Fibroblast of skin of left biceps (primary cell): ENCODE measurements at places on chromosomes 3 and 15.
A peak's percentile ranks its signal among the peaks of the same experiment; 100 is the strongest.

- DNase-seq: no peak
These were observed 44.5 kb downstream of the CMTM7 start for GRCh38 chr3:32435911-32436815.

GRCh38 chr3:67215690-67216089 lies 217.6 kb downstream of the KBTBD8 start:
- no peak for DNase-seq

GRCh38 chr3:13047296-13048165 lies 25.7 kb downstream of the IQSEC1 start:
- DNase-seq: no peak

DNA sequence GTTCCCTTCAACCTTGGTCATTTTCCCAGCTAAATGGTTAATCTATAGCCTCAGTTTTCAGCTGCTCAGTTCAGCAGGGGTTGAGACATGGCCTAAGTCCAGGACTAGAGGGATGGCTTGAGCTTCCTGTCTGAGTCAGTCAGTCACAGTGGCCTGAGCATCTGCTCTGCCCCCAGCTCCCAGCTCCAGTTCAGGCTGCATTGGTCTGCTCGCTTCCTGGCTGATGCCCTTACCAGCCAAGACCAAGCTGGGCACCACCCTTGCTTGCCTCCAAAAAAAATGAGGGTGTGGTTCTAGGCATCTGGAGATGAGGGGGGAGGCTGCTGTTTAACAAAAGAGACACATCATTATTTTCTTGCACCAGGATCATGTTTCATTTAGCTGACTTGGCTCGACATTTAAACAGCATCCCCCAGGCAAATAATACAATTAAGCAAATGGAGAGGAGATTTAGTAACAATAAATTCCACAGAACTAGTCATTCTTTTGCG lies 70.7 kb downstream of the WNT5A start:
- peak; percentile 25 for DNase-seq

- no peak for DNase-seq
These were observed 417.1 kb downstream of the RBMS3 start for GRCh38 chr3:29697989-29698388.

DNA sequence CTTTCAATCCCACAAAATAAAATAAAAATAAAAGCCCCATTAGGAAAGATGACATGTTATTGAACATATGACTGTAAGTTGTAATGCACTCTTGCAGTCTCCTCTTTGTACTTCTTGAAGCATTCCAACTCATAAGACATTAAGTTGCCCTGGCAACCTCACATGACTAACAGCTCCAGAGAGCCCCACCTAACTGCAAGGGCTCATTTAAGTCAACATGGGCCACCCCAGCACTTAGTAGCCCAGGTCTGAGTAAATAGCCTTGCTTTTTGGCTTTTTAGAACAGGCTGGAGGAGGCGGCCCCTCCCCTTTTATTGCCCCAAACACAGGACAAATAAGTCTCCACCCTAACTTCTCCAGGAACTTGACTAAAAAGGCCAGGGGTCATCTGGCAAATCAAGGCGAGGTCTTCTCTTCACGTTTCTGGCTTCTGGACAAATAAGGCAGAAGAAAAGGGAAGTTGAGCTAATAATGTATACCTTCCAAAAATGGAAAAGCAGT lies 135.1 kb downstream of the TMCO5A start:
- no peak for DNase-seq

GRCh38 chr15:52567871-52568600 lies 794 bp downstream of the ARPP19 start:
- no peak for DNase-seq

DNA sequence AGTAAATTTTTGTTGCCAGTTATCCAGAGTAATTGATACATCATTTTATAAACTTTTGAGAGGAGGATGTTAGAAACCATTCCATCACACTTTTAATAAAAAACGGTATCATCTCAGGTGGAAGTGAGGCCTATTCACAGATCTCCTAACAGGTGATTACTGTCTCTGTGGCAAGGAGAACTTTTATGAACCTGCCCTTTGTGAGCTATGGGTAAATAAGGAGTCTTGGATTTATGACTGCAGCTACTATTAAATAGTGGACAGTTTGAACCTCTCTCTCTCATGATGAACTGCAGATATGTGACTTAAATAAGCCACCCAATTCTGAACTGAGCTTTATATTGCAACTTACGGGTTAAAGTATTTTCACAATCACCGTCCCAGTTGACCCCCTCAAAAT lies 45.7 kb downstream of the ZFAND6 start:
- DNase-seq: no peak
